Stomach (tissue), 19 donors: ENCODE measurements at places on chromosomes 7 and 10. TPM values are rescaled to one million over a fixed set of nuclear protein-coding genes. Genes with fewer than 3 reads are reported as not detected.

DNA sequence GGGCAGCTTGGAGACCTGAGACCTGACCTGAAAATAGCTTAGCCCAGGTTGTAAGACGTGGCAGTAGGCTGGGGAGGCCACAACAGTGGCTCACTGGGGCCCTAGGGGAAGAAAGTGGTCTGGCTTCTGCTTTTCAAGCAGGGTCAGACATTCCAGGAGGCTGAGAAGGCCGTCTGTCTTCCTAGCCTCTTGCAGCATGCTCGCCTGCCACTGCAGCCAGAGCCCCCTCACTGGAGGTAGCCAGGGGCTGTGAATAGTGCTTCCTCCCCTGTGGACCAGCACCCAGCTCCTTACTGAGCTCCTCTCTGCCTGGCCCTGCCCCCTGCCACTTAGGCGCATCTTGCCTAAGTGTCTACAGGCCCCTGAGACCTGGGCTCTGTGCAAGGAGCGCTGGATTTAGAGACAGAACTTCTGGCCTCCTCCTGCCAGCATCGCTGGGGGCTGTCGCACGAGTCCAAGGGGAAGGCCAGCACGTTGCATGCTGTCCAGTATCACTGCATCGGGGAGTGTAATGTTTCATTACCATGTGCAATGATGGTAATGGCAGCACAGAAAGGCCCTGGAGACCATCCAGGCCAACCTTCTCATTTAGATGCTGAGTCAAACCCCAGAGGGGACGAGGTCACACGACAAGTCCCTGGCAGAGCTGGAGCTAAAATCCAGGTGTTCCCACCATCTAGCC is 12.7 kb downstream of the ZMIZ1 start:
- DNase-seq = no peak
- peak overlapping the region; percentile 89 for H3K27ac ChIP-seq
- no peaks in the 10 kb centered on the region for H3K36me3 ChIP-seq
- H3K4me3 ChIP-seq = no peak overlapping the region
- H3K4me1 ChIP-seq = peaks cover 100% of the 10 kb centered on the region

GRCh38 chr10:23238015-23238414 is 45.9 kb downstream of the PTF1A start:
- no peaks in the 10 kb centered on the region for H3K27me3 ChIP-seq
- DNase-seq = no peak
- H3K4me3 ChIP-seq = no peak overlapping the region
- no peaks in the 10 kb centered on the region for H3K4me1 ChIP-seq
- no peak overlapping the region for H3K27ac ChIP-seq

DNA sequence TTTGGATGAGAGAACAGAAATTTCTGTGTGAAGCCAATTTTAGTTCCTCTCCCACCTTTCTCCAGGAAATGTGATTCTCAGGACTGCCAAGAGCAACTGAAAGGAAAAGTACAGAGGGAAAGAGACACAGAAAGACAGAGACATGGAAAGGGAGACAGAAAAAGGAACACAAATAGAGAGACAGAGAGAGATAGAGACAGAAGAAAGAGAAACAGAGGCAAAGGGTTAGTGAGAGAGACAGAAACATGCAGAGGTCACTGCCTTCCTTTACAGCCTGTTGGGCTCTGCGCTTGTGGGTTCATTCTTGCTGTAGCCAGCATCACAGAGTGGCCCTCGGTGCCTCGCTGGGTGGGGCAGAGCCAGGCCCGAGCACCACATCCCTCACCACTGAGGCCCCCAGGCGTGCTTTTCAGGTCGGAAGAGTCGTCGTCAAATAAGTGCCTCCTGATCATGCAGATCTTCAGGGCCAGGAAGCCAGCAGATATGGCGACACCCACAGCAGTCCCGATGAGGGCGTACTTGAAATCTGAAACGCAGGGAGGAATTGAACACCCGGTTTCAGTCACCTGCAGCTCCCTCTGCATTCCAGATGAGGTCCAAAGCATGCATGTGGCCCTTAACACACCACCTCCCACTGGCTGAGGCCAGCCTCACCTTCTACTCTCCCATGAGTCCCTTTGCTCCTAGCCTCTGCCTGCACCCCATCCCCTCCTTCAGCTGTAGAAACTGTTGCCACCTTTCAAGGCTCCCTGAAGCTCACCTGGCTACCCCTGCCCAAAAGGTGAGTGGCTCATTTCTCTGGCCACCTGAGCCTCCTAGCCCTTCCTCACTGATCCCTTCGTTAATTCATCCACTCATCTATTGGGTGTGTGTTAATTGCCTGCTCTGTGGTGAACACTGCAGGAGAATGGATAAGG is 21.4 kb downstream of the TMEM273 start:
- H3K4me1 ChIP-seq = no peaks in the 10 kb centered on the region
- H3K27ac ChIP-seq = no peak overlapping the region
- DNase-seq = no peak
- no peak overlapping the region for H3K4me3 ChIP-seq

- H3K4me3 ChIP-seq = no peak overlapping the region
- H3K36me3 ChIP-seq = no peaks in the 10 kb centered on the region
- no peak overlapping the region for H3K27ac ChIP-seq
- no peak for DNase-seq
- no peaks in the 10 kb centered on the region for H3K27me3 ChIP-seq
These were observed 17.2 kb upstream of the XPNPEP1 start for GRCh38 chr10:109940553-109940952.

DNA sequence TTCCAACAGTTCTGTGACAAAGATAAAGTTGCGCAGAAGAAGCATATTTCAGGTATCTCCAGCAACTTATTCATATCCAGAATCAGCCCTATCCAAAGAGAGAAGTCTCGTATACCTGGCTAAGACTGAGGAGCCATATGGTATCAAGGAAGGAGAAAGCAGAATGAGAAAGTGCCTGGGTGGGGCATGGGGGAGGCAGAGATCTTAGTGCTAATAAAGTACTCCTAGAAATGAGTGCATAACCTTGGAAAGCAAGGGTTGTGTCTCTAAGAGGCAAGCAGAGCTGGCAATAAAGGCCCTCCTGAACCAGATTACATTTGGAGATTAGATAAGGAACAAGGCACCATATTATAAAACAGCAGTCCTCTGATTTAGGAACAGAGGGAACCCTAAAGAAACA is 12.7 kb downstream of the TASOR2 start:
- H3K27ac ChIP-seq = no peak overlapping the region
- no peaks in the 10 kb centered on the region for H3K27me3 ChIP-seq
- H3K36me3 ChIP-seq = no peaks in the 10 kb centered on the region
- H3K4me3 ChIP-seq = no peak overlapping the region
- no peak for DNase-seq

DNA sequence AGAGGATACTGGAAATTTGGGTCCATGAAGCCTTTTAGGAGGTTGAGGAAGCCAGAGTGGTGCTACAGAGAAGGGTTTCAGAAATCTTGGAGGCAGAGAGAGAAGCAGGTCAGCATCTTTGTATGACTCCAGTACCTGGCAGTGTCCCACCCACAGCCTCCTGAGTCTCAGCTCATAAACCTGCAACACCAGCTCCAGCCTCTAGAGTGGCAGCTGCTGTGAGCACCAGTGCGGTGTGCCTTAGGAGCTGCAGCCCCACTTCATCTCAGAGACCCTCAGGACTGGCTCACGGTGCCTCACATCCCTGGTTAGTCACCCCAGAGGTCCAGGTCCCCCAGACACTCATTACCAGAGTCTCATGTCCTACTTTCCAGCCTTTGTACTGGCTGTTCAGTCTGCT is 84.8 kb upstream of the PRKAR2B start:
- H3K4me1 ChIP-seq = no peaks in the 10 kb centered on the region
- H3K27ac ChIP-seq = no peak overlapping the region
- H3K36me3 ChIP-seq = no peaks in the 10 kb centered on the region
- no peaks in the 10 kb centered on the region for H3K27me3 ChIP-seq

GRCh38 chr7:15584575-15584974 is 22.8 kb upstream of the AGMO start:
- H3K27ac ChIP-seq = no peak overlapping the region
- no peak overlapping the region for H3K4me3 ChIP-seq
- H3K4me1 ChIP-seq = no peaks in the 10 kb centered on the region

- H3K4me1 ChIP-seq = peaks cover 11% of the 10 kb centered on the region
- H3K36me3 ChIP-seq = no peaks in the 10 kb centered on the region
- H3K4me3 ChIP-seq = no peak overlapping the region
- H3K27me3 ChIP-seq = peaks cover 30% of the 10 kb centered on the region
- H3K27ac ChIP-seq = peak overlapping the region; percentile 34
These were observed 73.8 kb upstream of the SFMBT2 start for GRCh38 chr10:7484456-7485243.

DNA sequence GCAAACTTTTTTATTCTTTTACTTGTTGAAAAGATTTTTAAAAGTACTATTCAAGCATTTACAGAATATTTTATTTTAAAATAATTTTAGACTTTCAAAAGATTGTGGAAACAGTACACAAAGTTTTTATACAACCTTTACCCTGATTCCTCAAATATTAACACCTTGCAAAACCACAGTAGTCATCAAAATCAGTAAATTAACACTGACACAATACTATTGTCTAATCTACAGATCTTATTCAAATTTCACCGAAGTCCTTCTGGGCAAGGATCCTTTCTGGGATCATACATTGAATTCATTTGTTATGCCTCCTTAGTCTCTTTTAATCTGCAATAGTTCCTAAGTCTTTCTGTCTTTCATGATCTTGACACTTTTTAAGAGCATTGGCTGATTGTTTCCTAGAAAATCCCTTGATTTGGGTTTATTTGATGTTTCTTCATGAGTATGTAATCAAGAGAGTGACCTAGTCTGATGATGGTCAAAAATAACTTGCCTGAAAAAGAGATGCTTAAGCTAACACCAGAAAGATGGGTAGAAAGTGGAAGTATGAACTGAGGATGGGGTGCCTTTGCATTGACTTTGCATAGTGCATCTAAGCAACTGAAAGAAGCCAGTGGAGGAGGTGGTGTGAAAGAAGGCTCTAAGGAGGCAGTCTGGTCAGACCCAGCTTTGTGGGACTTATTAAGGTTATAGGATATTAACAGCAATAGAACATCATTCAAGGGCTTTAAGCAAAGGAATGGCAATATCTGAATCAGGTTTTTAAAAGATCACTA is 9.7 kb downstream of the STAMBPL1 start:
- H3K27me3 ChIP-seq = no peaks in the 10 kb centered on the region
- H3K36me3 ChIP-seq = no peaks in the 10 kb centered on the region
- no peaks in the 10 kb centered on the region for H3K4me1 ChIP-seq
- no peak for DNase-seq
- no peak overlapping the region for H3K4me3 ChIP-seq
- H3K27ac ChIP-seq = no peak overlapping the region

DNA sequence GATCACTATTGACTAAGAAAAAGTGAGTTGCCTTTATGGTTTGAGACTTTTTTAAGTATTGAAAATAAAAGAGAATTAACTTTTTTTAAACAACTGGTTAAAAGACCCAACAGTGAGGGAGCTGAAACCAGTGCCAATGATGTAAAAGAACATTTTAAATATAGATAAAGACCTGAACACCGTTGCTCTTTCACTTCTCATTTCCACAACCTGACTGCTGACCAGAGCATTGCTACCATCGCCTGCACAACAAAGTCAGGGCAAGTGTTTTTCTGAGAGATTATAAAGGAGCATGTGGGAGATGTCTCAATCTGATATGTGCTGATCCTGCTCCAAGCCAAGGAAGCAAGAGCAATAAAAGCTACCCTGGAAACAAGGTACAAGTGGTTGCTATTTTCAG is 34.7 kb downstream of the IMMP2L start:
- no peak for DNase-seq
- H3K4me3 ChIP-seq = no peak overlapping the region
- H3K4me1 ChIP-seq = no peaks in the 10 kb centered on the region
- no peaks in the 10 kb centered on the region for H3K36me3 ChIP-seq
- H3K27me3 ChIP-seq = no peaks in the 10 kb centered on the region

DNA sequence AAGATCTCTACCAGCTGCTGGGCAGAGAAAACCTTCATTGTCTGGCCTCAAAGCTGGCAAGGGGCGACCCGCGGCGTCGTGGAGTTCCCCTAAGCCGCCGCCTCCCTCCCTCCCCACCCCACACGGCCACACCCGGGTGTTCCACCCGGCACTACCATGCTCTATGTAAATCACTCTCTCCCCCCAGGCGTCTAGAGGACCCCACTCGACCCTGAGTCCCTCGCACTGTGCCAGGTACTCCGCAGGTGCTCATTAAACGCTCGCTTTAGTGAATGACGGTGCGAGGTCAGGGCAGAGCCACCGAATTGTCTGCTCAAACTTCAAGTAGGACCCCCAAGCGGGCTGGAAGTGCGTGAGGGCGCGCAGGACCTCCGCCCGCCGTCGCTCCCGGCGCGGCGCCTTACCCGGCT is 628 bp downstream of the PARP12 start:
- H3K4me3 ChIP-seq = peak overlapping the region; percentile 66
- H3K4me1 ChIP-seq = peaks cover 47% of the 10 kb centered on the region
- H3K36me3 ChIP-seq = peaks cover under 1% of the 10 kb centered on the region
- no peaks in the 10 kb centered on the region for H3K27me3 ChIP-seq

DNA sequence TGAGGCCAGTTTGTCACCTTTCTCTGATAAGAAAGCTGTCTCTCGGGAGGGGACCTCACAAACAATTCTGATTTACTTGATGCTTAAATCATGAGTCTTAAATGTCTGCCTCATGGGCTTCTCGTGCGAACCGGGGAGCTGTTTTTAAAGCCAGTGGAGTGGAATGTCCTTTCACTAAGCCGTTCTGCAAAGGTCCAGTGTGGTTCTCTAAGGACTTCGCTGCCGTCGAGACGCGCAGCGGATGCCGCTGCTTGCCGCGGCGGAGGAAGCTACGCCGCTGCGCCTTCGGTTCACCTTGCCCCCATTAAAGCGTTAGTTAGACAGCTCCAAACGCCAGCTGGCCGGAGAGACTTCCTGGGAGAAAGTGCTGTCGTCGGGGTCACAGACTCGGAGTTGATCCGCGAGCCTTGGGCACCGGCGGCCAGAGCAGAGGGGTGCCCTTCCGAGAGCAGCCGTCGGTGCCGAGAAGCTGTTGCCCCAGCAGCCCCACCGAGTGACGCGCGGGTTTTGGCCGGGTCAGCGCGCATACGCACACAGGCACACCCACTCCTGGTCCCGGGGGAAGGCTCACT is 1.3 kb upstream of the HMX3 start:
- peaks cover 62% of the 10 kb centered on the region for H3K4me1 ChIP-seq
- no peak overlapping the region for H3K27ac ChIP-seq
- no peaks in the 10 kb centered on the region for H3K36me3 ChIP-seq
- DNase-seq = peak; percentile 43
- peak overlapping the region; percentile 61 for H3K4me3 ChIP-seq

GRCh38 chr10:61822781-61823230 is 78.7 kb upstream of the ARID5B start:
- no peaks in the 10 kb centered on the region for H3K36me3 ChIP-seq
- H3K4me1 ChIP-seq = no peaks in the 10 kb centered on the region
- H3K27me3 ChIP-seq = no peaks in the 10 kb centered on the region
- no peak for DNase-seq
- no peak overlapping the region for H3K27ac ChIP-seq

The TMEM270 gene
- not detected for total RNA-seq

The GNG11 gene
- total RNA-seq = 2.0 TPM

The ANKRD61 gene
- total RNA-seq = not detected

The PCLO gene
- 5.8 TPM for total RNA-seq
